NB4 (cell line): ENCODE measurements at places on chromosomes 7 and 10.
A peak's percentile ranks its signal among the peaks of the same experiment; 100 is the strongest.

GRCh38 chr10:72893136-72893798, at the start of gene OIT3:
Gene OIT3, plus strand, starts transcription at chr10:72893739. Its CDS starts 60 bp downstream, at chr10:72893799.
- no peak for DNase-seq

DNA sequence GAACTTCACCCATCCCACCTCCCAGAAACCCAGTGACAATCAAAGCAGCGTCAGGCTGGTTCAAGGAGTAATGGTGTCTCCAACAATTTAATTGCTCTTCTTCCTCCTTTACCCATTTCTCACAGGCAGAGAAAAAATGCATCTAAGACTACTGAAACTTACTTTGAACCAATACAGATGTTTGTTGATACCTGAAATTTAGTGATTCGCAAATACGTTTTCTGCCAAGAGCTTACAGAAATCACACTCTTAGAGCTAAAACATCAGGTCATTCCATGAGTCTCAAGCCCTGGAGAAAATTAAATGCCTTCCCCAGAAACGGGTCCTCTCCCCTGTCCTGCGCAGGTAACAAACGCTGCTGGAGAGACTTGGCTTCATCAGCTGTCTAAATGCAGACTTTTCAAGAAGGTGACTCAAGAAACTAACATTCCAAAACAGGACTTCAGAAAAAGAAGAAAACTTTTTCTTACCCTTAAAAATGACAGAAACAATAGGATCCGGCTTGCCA, 443 bp downstream of the MYOF start:
- DNase-seq, result no peak

DNA sequence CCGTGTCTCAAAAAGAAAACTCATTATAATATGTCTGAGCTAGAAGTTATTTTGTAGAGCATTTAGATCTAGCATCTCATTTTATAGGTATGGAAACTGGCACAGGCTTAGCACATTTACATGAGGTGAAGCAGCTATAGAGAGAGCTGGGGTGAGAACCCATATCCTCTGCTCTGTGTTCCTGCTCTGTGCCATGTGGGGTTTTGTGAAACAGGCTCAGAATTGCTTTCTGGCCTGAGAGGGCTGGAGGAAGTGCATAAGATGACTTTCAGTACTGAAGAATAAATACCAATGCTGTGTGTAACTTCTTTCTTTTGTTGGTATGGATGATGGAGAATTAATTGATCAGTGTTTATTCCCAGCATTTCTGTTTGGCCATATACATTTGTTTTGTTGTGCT, 159.1 kb downstream of the LRRC4 start:
- no peak for DNase-seq

DNA sequence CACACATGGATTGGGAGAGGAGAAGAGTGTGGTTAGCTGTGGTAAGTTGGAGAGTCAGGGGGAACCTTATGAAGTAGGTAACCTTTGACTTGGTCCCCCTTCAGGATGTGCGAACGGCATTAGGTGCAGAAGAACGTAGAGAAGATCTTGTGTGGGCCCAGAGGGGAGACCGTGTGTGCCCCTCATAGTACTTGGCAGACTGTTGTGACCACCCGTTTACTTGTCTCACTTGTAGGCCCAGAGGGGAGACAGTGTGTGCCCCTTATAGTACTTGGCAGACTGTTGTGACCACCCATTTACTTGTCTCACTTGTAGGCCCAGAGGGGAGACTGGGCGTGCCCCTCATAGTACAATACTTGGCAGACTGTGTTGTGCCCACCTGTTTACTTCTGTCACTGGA, 2.6 kb downstream of the GTPBP4 start:
- no peak for DNase-seq

- peak; percentile 14 for DNase-seq
Observed at GRCh38 chr10:62373995-62374861, at the start of gene ZNF365. Gene ZNF365, plus strand, starts transcription at chr10:62374369. Its CDS starts 1,825 bp downstream, at chr10:62376194.

DNA sequence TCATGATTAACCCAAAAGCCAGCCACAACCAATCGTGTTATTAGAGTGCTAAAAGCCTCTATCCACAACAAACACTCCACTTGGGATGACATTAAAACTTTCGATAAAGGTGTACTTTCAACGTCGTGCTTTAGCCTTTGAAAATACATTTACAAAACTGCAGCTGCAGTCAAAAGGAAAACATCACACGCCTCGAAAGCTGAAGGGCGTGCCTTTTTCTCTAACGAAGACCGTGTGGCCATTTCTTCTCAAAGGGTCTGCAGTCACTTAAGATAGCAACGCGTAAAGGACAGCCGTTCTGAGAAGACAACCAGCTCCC, 1.1 kb downstream of the ARHGAP12 start:
- peak; percentile 69 for DNase-seq

DNA sequence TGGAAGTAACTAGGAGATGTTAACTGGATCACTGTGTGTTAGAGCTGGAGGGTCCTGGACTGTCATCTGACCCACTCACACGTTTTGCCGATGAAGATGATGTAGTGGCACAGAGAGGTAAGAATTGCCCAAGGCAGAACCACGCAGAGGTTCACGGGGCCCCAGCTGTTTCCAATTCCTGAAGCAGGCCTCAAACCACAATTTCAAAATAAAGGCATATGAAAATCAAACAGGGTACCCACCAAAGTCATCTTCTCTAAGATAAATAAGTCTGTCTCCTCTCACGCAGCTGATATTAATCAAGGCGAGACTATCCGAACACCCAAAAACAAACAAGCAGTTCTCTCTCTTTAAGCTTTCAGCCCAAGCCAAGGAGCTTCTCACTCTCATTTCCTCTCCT, 113.3 kb upstream of the JCAD start:
- DNase-seq, result no peak

DNA sequence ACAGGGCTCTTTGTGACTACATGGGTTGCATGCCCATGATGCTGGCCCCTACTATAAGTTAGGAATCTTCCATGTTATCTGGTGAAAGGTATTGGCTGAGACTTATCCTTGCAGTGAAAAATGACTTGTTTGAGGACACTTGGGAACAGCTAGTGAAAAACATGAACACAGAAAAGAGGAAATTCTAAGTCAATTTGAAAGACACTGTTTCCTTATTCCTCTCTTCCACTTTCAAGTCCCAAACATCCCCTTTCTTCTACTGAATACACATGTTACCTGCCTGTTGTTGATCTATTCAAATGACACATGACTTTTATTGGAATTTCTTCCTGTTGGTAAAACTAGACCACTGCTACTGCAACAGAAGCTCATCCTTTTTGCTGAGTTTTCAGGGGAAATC, 29.5 kb upstream of the PRKCQ start:
- DNase-seq, result no peak

DNA sequence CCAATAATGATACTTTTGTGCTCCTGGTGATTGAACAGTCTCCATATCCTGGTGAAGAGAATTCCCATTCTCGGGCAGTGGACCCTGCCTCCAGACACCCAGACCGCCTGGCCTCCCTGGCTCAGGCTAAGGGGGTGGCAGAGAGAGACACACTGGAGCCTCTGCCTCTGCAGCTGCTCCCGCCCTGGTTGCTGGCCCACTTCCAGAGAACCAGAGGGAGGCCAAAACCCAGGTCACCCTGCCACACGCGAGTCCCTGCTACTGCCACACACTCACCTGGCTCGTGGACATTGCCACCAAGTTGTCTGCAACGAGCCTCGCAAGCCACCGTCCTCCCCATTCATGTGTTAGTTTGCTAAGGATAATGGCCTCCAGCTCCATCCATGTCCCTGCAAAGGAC, 221.8 kb downstream of the HPSE2 start:
- DNase-seq, result no peak

DNA sequence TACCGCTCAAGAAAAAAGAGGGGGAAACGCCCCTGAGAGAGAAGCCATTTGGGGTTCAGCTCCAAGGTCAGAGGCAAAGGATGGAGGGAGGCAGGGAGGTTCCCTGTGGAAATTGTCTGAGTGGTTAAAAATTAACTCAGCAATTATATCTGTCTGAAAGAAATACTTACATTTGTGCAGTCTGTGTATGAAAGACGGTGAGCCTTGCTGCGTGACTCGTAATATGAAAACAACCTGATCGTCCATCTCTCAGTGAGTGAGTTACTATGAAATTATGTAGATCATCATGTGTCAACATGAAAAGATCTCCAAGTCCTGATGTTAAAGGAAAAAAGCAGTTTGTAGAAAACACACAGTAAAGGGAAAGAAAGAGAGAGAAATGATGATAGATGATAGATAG, 67.2 kb upstream of the FAM204A start:
- no peak for DNase-seq

- no peak for DNase-seq
Observed at GRCh38 chr10:18880530-18880929, 168.1 kb upstream of the MALRD1 start.

- DNase-seq, result no peak
Observed at GRCh38 chr10:54908019-54908418, 107.0 kb upstream of the PCDH15 start.

- no peak for DNase-seq
Observed at GRCh38 chr10:117968354-117969182, 78.2 kb downstream of the RAB11FIP2 start.

DNA sequence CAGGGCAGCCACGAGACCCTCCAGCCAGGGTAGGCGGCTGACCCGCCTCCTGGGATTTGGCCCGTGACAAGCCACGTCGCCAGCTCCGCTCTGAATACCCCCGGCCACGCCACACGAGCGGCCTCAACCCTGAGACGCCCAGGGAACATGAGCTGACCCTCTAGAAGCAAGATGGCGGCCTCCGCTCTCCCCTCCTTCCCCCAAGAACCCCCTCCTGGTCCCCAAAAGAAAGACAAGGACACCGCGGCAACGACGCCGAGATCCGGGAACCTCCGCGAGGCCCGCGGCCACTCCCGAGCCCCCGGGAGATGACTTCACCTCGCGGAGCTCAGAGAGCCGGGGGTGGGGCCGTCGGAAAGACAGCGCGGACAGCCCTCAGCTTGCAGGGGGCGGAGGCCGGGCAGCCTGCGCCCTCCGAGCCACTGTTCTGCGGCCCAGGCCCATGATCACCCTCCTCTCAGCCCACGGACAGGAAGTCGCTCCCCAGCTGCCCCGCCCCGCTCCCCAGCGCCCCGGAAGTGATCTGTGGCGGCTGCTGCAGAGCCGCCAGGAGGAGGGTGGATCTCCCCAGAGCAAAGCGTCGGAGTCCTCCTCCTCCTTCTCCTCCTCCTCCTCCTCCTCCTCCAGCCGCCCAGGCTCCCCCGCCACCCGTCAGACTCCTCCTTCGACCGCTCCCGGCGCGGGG, at the start of gene RALA:
RALA (plus strand) TSS at position 526 of the 685 bp plus-strand sequence. CDS start 63,096 bp downstream, outside the sequence.
- peak; percentile 98 for DNase-seq

GRCh38 chr7:1536743-1537534, 6.4 kb downstream of the MAFK start:
- DNase-seq, result no peak
